Hematopoietic multipotent progenitor cell treated with erythropoietin and hydrocortisone succinate and interleukin-3 and kit ligand, for 15 days (in vitro differentiated cells): ENCODE measurements at places on chromosomes 6 and 20.

DNA sequence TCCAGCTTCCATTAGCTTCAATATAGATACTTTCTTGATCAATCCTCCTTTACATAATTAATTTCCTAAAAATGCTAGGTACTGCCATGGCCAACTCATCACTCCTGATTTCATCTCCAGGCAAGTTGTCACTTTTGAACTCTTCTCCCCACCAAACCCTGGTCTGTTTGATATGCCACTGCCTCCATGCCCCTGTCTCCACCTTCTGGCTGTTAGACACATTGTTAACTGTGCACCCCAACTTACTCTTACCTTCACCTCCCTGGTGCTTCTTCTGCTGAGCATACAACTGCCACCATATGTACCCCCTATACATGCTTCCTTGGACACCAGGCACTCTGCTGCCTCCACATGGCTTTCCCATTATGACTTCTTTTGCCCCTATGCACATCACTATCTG, 21.9 kb upstream of the AIG1 start:
- no peak for DNase-seq

DNA sequence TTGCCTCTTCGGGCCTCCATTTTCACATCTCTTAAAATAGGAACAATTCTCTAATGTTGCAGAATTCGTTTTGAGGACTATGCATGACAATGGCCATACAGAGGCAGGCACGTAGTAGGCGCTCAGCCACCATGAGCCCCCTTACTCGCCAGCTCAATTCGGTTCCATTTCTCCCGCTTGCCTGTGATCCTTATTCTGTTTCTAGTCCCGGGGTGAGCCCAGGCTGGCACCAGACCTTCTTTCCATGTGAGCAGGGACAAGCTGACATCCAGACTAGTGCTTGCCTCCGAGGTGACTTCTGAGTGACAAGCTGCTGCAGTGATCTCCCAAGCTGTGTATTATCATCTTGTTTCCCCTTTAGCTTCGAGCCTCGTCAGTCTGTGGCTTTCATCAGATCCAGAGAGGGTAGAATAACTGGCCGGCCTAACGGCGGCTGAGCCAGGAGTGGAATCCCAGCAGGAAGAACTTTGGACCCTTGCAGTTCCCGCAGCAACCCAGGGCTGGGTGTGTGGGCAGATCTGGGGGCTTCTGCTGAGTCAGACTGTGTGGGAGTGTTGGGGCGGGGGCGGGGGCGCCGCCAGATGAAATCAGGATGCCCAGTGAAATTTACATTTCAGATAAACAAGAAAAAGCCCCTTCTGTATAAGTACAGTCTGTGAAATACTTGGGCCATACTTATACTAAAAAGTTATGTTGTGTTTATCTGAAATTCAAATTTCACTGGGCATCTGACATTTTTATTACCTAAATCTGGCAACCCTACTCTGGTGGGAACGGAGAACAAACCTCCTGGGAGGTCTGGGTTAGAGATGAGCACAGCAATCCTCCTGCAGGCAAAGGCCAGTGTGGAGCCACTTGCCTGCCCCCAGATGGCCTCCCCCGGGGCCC, 10.9 kb downstream of the BANF2 start:
- no peak for DNase-seq

GRCh38 chr6:39224011-39224410, 5.3 kb downstream of the KCNK5 start:
- DNase-seq: no peak

DNA sequence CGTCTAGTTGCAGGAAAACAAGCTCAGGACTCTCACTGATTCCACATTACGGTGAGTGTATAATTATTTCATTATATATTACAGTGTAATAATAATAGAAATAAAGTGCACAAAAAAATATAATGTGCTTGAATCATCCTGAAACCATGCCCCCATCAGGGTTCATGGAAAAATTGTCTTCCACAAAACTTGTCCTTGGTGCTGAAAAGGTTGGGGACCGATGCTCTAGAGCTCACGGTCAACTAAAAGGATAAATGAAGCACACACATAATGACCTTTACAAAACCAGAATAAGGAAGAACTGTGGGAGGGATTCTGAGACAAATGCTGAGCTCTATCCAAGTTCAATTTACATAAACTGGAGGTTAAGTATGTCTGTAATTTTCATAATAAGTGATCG, 194.3 kb downstream of the COL19A1 start:
- no peak for DNase-seq

DNA sequence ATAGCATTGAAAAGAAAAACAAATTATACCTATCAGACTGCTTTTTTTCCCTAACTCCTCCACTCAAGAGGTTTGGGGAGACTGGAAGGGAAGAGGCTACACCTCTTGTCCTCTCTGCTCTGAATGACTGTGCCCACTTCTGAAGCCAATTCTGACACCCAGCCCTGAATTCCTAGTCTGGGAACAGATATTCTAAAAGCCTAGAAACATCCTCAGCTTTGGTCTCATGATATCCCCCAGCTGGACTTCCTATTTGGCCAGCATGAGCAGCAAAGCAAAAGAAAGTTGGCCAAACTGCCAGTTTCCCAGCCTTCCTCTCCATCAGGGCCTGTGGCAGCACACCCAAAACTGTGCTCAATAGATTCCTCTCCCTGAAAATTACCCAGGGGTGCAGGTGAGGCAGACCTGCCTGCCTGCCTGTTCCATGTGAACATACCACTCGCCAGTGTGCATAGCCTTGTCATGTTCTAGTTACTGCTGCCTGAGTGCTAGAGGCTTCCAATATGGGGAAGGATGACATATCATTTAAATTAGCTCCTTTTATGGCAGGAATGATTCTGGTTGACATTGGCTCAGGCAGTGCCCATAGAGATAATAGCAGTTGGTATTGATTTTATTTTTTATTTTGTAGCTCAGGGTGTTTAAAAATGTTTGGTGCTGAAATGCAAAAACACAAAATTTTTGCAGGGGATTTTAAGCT, 152.1 kb upstream of the RIN2 start:
- no peak for DNase-seq

GRCh38 chr6:132910759-132911158, 96.4 kb downstream of the RPS12 start:
- no peak for DNase-seq

DNA sequence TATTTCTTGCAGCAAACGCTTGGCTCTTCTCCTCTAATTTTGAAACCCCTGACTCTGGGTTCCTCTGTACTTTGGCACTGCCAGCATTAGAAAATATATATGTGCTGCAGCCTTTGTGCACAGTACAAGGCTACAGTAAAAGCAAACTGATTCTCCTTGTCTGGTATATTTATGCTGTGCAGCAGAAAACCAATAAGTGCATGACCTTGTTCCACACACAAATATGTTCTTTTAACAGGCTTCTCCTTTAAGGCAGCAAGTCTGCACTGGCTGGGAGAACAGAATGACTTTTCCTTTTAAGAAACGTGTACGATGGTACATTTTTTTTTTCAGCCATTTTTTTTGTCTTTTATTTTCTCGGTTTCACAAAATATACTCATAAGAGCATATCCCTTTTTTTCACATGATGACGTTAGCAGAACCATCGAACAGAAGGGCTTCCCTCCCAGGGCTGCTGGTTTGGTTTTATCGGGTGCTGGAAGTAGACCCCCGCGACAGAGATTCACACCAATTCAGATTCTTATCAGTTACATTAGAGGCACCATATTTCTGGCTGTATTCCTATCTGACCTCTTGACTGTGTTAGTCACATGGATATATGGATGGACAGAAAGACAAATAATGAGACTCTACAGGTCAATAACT, 129.9 kb upstream of the ARID1B start:
- no peak for DNase-seq

DNA sequence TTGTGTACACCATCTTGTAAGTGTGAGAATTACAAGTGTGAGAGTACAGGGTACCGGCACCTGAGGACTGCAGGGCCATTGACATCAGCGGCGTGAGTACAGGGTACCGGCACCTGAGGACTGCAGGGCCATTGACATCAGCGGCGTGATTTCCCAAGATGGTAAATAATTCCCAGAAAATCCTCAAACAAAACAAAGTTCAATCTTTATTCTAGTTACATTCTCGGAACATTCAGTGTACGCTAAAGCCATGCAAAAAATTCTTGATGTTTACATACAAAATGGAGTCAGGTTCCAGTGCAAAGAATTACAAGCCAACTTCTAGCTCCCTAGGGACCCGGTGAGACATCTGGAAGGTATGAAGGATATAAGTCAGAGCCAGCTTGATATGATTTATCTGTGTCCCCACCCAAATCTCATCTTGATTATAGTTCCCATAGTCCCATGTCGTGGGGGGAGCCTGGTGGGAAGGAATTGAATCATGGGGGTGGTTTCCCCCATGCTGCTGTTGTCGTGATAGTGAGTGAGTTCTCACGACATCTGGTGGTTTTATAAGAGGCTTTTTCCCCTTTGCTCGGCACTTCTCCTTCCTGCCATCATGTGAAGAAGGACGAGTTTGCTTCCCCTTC, 172.7 kb downstream of the TTLL2 start:
- no peak for DNase-seq

DNA sequence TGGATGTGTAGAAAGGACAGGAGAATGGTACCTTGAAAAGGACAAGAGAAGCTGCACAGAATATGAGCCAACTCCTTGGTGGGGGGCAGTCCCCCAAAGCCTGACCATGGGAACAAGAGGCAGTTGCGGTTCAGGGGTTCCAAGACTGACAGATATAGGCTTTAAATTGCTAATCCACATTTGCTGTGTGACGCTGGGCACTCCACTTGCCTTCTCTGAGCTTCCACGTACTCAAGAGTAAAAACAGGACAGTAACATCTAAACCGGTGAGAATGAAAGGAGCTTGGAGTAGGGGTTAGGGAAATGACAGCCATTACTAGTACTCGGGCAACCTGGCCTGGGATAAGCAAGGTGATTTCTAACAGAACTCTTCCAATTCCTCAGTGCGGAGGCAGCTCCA, 57.9 kb upstream of the LRFN2 start:
- DNase-seq: no peak

DNA sequence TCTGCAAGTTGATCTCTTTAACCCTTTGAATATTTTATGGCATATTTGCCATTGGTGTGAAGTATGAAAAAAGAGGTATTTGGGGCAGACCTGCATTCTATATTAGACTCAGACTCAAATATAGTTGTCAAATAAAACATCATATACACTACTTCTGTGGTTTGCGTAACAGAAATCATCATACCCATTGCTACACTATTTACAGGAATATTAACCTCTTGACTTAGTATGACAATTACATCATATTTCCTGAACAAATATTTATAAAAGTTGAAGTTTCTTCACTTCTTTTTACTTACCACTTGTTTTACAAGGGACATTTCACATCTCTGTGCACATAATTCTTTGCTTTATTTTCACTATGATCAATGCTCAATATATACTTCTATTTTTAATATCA, 206.0 kb downstream of the HAO1 start:
- DNase-seq: no peak

- no peak for DNase-seq
Observed at GRCh38 chr20:61185181-61185580, 66.9 kb upstream of the CDH4 start.

DNA sequence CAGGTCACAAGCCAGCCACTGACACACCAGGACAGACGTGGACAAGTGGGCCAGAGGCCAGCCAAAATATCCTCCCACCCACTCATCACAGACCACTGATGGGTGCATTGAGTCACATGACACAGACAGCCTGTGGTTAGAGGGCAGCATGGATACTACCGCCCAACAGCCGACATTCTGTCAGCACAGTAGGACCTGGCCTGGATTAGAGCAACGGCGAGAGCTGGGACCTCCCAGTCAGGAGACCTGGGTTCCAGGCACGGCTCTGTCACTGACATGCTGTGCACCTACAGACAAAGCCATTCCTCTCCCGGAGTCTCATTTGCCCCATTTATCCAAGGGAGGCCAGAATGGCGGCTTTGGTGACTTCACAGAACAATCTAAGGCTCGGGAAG, 8.0 kb downstream of the ZNF335 start:
- no peak for DNase-seq

GRCh38 chr6:117776441-117776840, 101.2 kb downstream of the NUS1 start:
- DNase-seq: no peak

DNA sequence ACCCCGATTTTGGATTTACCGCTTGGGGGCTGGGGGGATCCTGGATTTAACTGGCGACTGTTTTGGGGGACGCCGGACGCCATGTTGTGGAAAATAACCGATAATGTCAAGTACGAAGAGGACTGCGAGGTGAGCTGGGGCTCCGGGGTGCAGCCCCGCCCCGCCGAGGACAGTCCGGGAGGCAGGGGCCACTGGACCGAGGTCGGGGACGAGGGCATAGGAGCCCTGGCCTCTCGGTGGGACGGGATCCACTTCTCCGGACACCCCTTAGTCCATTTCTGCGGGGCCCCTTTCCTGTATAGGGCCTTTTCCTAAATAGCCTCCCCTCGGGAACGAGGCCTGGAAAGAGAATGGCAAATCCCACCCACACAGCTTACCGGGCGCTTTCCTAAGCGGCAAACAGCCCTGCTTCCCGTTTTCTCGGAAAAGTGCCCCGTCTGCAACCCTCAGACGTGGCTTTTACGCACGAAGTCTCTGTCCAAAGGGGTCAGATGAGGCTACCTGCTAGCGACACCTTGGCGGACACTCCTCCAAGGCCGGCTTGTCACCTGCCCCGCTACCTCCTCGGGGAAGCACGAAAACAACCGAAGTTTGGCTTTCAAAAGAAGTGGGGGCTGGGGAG, 469 bp downstream of the TFAP2C start:
- DNase-seq: no peak

DNA sequence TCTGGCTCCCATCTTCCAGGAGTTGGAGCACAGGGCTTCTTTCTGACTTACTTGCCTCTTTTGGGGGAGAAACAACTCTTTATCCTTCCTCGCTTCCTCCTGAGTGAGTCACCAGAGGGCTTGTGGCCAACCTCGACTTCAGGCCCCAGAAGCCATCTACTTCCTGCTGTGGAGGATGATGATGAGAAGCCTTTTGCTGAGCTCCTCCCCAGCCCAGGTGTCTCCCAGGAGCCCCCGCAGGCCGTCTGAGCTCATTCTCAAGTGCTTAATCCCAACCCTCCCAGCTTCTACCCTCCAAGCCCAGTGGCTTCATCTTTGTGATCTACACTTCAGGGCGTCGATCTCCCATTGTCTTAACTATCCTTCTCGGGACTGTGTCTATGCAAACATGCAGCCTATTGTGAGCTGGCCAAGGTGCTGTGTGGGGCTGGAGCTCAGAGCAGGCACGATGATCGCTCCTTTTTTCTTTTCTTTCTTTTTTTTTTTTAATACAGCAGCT, 27.9 kb downstream of the SDCBP2 start:
- no peak for DNase-seq
